ENCODE measurements at places on chromosomes 7 and 10. TPM values are rescaled to one million over a fixed set of nuclear protein-coding genes. Genes with fewer than 3 reads are reported as not detected.
A peak's percentile ranks its signal among the peaks of the same experiment; 100 is the strongest.

- DNase-seq = no peak
- peak overlapping the region; percentile 96 for H3K4me3 ChIP-seq
- peaks cover 53% of the 10 kb centered on the region for H3K36me3 ChIP-seq
- peak overlapping the region; percentile 96 for H3K27ac ChIP-seq
Measured at GRCh38 chr7:5528815-5529442, 105.3 kb upstream of the TNRC18 start.

GRCh38 chr7:140232957-140233917, 56.5 kb upstream of the KDM7A start:
- DNase-seq = no peak
- H3K4me3 ChIP-seq = peak overlapping the region; percentile 83
- no peaks in the 10 kb centered on the region for H3K27me3 ChIP-seq
- H3K36me3 ChIP-seq = peaks cover 7% of the 10 kb centered on the region
- H3K4me1 ChIP-seq = peaks cover 24% of the 10 kb centered on the region
- peak overlapping the region; percentile 7 for H3K27ac ChIP-seq

- H3K27ac ChIP-seq = no peak overlapping the region
- H3K36me3 ChIP-seq = no peaks in the 10 kb centered on the region
- no peak for DNase-seq
- H3K4me1 ChIP-seq = no peaks in the 10 kb centered on the region
- H3K4me3 ChIP-seq = no peak overlapping the region
- no peaks in the 10 kb centered on the region for H3K27me3 ChIP-seq
Measured at GRCh38 chr7:90897961-90898469, 301.9 kb downstream of the CDK14 start.

The HGF gene
- not detected for total RNA-seq

The OR2A1 gene
- not detected for total RNA-seq

DNA sequence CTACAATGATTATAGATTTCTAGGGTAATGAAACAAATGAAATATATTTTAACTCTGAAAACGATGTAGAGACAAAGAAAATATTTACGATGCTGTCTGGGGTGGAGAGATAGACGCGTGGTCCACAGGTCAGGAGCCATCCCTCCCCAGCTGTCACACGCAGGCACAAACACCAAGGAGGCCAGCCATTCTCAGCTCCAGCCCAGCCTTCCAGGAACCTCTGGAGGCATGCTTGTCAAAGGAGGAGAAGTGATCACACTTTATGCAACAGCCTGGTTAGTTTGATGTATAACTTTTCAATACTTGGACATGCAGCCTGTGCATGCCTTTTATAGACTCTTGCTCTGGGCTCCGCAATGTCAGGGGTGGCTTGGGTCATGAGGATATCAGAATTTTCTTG, 391.5 kb upstream of the MGMT start:
- H3K36me3 ChIP-seq = no peaks in the 10 kb centered on the region
- H3K4me3 ChIP-seq = no peak overlapping the region
- no peak overlapping the region for H3K27ac ChIP-seq
- no peaks in the 10 kb centered on the region for H3K27me3 ChIP-seq
- H3K4me1 ChIP-seq = peaks cover 6% of the 10 kb centered on the region
